ENCODE measurements at places on chromosomes 2 and 18.

GRCh38 chr18:25832001-25832604, 258.3 kb downstream of the SS18 start:
- peak; percentile 30 for DNase-seq

DNA sequence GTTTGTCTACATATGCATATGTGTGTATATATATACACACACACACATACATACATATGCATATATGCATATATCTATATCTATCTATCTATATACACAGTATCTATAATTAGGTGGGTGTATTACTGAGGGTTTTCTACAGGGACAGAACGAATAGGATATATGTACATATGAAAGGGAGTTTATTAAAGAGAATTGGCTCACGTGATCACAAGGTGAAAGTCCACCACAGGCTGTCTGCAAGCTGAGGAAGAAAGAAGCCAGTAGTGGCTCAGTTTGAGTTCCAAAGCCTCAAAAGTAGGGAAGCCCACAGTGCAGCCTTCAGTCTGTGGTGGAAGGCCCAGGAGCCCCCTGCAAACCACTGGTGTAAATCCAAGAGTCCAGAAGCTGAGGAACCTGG, 756.0 kb upstream of the ACVR2A start:
- no peak for DNase-seq

GRCh38 chr2:239499726-239500573, 99.1 kb upstream of the HDAC4 start:
- no peak for DNase-seq

DNA sequence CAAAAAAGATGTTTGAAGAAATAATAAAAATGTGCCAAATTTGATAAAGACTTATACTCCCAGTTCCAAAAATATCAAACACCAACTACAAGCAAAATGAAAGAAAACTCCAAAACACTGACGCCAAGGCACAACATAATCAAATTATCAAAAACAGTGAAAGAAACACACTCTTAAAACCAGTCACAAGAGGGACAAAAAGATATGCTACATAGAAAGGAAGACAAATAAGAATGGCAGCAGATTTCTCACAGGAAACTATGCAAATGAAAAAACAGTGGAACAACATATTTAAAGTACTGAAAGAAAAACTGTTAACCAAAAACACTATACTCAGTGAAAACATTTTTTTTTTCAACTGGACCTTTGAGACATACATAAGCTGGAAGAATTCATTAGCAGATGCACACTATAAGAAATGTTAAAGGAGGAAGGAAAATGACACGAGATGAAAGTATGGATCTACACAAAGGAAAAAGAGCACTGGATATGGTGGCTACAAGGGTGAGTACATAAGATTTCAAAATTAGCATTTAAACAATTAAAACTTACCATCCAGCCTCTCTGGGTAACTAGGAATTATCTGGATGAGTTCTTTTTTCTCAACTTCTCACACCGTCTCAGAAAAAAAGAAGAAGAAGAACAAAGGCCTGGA, 94.0 kb upstream of the ACVR1C start:
- no peak for DNase-seq

DNA sequence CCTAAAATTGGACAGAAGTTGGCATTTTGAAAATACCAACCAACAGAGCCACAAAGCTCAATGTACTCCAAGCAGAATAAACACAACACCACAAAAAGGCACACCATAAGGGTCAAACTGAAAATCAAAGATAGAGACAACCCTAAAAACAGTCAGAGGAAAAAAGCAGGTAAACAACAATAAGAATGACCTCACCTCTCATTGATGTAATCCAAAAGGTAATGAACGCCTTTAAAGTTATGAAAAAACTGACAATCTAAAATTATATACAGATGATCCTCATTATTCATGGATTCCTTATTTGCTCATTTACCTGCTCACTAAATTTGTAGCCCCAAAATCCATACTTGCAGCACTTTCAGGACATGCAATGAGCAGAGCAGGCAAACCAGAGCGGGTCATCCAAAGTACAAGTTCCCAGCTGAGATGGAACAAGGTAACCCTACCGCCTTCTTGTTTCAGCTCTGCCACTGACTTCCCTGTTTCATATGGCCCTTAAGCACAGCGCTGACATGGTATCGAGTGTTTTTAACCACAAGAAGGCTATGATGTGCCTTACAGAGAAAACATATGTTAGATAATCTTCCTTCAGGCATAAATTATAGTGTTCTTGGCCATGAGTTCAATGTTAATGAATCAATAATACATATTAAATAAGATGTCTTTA, 17.0 kb downstream of the RTN4 start:
- no peak for DNase-seq

DNA sequence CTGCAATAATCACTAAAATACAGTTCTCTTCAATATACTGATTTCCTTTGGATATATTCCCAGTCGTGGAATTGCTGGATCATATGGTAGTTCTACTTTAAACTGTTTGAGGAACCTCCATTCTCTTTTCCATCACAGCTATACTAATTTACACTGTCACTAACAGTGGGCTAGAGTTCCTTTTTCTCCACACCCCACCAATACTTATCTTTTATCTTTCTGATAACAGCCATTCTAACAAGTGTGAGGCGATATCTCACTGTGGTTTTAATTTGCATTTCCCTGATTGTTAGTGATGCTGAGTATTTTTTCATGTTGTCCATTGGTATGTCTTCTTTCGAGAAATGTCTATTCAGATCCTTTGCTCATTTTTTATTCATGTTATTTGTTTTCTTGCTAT, 68.4 kb downstream of the CERKL start:
- no peak for DNase-seq

GRCh38 chr18:41594582-41594981, 360.5 kb upstream of the PIK3C3 start:
- no peak for DNase-seq

- no peak for DNase-seq
Measured at GRCh38 chr2:71570511-71570910, 117.2 kb downstream of the DYSF start.
